Activated naive CD4-positive, alpha-beta T cell treated with Interleukin-2 at 50 U/mL for 16 hours (primary cell): ENCODE measurements at places on chromosomes 5 and 9.

GRCh38 chr9:130689572-130689936 lies 4.0 kb upstream of the EXOSC2 start:
- DNase-seq: no peak

DNA sequence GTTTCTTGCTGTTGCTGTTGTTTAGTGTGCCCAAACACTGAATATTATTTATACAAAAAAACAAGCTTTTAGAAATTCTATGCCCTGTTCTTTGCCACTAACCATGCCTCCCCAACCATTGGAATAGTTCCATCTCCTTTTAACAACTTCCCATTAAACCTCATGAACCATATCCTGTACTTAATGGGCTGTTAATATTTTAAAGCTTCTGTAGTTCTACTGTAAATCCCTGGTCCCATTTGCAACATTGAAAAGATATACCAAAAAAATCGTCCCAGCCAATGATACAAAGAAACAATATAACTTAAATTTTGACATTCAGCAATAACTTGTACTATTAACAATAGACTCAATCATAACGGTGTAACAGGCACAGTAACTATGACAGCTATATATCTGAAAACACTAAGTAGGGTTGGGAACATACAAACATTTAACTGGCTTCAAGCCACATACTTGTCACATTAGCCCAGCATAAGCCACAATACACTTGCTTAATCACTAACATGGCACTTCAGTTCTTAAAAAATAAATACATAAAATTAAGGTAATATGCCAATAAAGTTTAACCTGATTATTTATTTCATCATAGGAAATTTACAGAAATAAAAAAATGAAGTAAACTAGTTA lies 86.1 kb downstream of the ADAMTS6 start:
- DNase-seq: no peak

DNA sequence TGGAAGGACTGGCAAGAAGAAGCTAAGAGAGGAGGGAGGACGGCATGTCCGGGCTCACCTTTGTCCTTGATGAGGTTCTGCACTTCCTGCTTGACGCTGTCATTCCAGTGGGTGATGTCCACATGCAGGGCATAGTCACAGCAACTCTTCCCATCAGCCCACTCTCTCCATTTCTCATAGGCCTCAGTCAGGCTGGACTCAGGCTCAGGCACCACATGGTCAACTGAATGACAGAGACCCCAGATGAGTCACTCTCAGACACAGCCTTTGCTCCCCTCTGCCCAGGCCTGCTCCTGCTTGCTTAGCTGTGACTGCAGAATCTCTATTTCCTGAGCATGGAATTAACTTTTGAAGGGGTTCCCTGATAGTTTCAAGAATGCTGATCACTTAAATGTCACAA lies 94.2 kb downstream of the DPYSL3 start:
- DNase-seq: no peak

DNA sequence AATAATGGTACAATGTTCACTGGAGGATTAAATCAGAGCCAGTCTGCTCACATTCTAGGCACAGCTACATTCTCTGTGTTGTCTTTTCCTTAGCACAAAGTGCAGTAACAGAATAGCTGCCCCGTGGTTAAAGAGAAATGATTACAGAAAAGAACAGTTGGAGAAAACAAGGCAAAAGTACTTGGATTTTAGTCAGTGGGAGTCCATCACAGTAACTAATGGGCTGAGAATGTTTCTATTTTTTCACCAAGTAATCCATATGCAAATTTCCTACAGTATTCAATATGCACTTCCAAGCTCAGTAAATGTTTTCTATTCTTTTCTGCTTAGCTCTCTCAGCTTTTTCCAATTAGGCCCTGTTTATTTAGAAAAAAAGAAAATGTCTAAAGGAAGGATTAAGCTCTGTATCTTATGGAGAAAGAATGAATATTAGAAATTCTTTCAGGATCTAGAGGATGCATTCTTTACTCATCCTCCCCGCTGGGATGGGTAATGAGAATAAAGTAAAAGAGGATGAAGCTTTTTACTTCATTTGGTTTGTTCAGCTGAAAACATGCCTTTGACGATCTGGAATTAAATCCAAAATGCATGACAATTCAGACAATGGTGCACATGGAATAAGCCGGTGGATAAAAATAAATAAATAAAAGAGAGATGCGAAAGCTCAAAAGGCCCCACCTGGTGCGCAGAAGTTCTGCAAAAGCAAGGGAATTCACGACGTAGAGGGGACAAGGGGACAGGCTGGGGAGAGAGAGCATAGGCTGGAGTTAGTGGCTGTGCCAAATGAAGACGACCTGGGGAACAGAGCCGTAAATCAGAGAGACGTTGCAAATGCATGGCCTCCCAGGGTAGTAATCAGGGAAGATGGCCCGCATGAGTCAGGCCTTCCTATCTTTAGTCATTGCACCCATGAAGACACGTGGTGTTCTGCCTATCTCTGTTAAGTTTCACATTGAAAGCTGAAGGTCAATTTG lies 345.2 kb downstream of the GLIS3 start:
- no peak for DNase-seq

DNA sequence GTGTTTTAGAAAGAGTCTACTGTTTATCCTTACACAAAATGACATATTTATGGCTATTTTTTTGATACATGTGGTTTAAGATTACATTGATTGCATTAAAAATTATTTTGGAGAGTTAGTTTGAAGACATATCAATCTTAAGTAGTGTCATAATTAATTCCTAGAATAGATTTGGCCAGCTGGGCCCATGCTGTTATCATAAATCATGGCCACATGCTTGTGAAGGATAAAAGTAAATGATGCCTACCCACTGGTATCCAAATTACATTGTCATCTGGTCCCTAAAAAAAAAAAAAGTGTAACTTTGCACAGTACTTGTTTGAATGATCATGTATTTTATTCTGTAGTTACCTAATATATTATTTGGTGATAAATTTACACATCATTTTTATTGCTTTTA lies 96.9 kb downstream of the PARP8 start:
- no peak for DNase-seq

DNA sequence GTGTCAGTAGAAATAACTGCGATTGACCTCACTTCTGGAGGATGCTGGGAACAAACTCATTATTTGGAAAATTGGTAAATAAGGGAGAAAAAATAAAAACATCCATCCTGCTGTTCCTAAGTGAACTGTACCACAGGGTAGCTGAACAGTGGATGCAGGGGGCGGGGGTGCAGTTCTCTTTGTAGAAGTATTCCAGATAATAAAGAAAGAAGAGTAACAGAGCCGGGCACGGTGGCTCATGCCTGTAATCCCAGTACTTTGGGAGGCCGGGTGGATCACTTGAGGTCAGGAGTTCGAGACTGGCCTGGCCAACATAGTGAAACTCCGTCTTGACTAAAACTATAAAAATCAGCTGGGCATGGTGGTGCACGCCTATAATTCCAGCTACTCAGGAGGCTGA lies 132.1 kb downstream of the COL23A1 start:
- no peak for DNase-seq

- no peak for DNase-seq
Measured at GRCh38 chr5:172870715-172871461, 36.8 kb downstream of the ERGIC1 start.

GRCh38 chr9:135729480-135729879 lies 27.5 kb downstream of the KCNT1 start:
- no peak for DNase-seq
